T-helper 2 cell (primary cell): ENCODE measurements at places on chromosomes 3 and 15.

DNA sequence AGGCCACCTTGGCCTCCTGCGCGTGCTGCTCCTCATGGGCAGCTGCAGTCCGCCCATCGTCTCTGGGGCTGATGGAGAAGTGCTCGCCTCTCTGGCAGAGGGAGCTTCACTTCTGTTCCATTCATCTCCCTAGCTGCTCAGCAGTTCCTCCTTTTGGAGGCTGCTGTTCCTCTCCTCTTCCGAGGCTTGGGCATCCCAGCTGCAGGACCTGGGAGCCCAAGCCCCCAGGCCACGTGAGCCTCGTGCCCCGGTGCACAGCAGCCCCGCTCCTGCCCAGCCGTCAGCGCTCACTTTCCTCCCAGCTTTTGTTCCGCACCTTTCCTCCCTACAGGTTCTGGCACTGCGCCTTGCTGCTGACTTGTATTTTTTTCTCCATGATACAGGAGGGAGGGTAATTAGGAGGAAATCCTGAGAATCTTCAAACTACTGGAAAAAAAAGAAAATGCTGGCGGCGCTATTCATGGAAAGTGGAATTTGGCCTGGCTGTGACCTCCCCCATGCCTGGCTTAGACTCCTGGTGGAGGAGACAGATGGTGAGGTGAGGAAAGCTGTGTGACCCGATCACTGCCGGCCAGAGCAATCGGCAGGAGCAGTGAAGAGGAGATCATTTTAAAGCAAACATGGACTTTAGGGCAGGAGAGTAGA is 210.1 kb downstream of the CHST2 start:
- no peak for DNase-seq

GRCh38 chr15:63600001-63600615 is 2.9 kb downstream of the FBXL22 start:
- DNase-seq, result peak; percentile 4

DNA sequence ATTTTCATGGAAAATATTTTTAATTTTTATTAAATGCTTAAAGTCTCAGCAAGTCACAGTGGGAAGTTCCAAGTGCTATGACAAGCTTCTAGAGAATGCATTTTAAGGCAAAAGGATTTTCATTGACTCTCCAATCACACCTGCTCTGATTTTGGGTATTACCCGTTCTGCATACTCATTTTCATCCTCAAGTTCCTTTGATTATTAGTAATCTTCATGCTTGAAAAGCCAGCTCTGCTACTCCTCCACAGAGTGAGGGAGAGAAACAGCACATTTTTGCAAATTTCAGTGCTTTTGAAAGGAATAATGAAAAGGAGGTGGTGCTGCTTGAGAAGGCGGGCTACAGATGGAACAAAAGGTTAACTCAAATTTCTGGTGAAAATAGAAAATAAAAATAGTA is 450.7 kb downstream of the NSUN3 start:
- DNase-seq, result no peak

- no peak for DNase-seq
Measured at GRCh38 chr3:122767540-122768372, 25.9 kb downstream of the HSPBAP1 start.

DNA sequence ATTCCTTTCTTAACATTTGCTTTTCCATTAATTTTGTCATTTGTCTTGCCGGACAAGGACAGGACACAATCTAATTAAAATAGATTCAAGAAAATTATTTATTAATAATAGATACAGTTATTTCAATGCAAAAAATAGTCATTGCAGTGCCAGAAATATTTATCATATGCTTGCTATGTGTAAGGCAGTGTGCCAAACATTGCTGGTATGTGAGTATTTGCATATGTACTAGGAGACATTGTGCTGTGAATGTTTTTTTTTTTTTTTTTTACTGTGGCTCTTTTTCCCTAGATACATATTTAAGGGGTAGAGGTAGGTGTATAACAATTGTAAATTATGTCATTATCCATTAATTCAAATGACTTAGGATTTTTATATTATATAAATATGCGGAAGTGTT is 23.3 kb downstream of the SPRED1 start:
- no peak for DNase-seq

DNA sequence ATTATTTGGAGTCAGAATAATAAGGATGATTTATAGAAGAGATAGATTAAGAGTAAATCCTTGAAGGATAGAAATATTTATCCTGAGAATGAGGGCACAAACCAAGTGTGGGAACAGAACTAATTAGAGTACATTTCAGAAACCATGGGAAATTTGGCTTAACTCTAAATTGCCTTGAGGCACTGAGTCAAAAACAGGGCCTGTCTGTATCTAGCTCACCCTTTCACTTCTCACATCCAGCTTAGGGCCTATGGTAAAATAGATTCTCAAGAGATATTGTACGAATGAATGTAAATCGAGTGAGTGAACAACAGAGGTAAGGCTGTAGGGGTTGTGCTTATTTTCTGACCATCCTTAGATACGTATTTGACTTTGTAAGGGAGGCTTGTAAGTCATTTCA is 586.1 kb upstream of the DPPA4 start:
- DNase-seq, result no peak

GRCh38 chr3:101963902-101964362 is 114.6 kb downstream of the NFKBIZ start:
- no peak for DNase-seq

DNA sequence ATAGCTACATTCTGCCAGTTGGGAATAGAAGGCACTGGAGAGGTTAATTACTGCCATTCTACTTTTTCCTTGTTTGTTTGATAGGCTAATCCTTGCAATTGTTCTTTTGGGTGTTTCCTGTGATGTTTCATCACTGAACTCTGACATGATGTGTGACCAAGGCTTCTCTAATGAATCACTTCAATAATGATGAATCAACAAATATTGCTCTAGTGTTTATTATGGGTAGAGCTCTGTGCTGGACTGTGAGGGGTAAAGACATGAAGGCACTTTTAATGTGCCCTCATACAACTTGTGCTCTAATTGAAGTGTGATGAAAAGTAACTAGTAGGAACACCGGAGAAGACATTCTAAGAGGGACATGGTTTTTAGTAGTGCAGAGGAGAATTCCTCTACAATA is 233.6 kb downstream of the WDR72 start:
- no peak for DNase-seq

GRCh38 chr15:70512772-70513362 is 250.5 kb downstream of the UACA start:
- no peak for DNase-seq

DNA sequence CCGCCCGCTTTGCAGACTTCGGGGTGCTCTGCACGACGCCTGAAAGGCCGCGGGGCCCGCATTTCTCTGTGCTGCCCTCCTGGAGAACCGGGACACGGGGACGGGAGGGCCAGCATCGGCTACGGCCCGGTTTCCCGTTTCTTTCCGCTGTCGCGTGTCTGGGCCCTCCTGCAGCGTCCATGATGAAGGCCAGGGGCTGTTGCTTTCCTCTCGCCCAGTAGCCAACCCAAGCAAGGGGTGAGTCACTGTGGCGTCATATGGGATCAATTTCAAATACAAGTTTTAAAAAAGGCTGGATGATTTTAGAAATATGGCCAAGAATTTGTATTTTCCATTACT is 435 bp downstream of the SLC35G2 start:
- DNase-seq, result no peak

DNA sequence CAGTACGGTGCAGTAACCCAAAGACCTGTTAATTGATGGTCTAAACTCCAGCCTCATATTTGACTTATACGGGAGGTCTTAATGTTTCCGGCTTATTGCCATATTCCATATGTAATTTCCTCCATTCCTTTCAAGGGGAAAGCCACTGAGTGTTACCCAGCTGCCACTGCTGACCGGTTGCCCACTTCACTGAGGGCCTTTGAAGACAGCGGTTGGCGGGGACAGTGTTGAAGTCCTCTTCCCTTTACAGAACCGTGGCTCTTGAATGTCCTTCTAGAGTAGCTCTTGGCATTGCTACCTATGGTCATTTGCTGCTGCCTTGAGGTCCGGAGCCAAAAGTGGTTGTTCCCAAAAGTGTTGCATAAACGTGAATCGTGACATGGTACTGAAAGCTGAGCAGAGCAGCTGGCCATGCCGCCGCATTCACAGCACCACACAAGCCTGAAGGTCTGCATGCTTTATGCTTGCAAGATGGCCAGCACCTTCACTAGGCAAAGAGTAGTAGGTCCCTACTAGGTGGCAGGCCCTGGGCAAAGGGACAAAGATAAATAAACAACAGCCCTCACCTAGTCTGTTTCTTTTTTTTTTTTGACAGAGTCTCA is 51.7 kb upstream of the CTDSPL start:
- DNase-seq, result no peak

DNA sequence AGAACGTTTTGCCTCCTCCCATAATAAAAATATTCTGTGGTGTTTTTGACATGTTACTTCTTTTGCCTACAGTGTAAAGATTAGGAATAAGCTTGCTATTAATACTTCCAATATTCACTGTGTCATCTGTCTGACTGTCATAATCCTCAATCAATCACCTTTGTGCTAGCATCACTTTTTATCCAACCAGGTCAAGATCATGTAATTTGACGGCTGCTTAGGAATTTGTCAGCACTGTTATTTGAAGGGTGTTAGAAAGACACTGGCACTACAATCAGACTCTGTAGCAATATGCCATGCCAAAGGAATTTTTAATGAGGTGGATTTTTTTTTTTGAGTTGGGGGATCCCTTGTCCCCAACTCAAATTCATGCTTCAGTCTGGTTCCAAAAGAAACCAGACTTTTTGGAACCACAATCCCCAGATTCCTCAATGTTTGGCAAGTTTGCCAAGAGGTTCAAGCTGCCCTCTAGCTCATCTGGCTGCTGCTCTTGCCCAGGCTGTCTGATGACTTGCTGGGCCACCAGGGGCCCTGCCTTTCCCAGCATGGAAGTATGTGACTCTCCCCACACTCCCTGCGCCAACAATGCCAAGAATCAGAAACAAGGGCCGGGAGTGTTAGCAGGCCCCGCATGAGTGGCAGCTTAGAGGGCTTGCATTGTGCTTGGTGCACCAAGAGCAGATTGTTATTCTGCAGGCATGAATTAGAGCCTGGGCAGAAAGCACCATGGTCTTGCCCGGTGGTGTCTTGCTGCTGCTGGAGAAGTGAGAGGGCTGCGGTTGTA is 58.6 kb upstream of the TSC22D2 start:
- no peak for DNase-seq

DNA sequence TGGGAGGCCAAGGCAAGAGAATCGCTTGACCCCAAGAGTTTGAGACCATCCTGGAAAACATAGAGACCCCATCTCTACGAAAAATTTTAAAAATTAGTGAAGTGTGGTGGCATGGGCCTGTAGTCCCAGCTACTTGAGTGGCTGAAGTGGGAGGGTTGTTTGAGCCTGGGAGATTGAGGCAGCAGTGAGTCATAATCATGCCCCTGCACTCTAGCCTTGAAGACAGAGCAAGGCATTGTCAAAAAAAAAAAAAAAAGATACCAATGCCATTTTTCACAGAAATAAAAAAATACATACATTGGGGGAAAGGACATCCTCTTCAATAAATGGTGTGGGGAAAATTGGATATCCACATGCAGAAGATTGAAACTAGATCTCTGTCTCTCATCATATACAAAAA is 74.6 kb downstream of the CERS3 start:
- DNase-seq, result no peak

DNA sequence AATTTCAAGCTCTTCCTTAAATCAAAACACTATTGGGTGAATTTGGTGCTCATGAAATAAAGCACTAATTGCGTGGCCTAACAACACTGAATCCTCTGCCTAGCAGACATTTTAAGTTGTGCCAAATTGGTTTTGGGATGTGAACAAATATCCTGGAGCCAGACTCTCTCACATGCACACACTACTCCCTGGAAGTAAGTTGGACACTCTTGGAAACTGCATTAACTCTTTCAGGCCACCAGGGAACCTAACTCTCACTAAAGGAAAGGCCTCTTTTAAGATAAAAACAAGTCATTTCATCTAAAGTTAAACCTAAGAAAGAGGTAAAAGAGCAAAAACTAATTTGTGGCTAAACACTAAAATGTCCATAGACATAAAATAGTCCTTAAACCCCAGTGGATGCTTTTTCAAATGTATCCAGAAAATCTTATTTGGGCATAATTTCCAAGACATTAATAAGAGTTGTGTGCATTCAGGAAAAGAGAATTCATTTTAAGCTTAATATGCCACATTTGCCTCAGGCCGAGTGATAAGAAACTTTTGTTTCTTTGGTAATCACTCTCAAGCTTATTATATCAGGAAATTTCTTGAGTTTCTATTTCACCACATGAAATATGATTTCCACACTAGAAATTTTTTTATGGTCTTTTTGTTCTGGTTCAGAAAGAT is 61.8 kb downstream of the ZBTB20 start:
- no peak for DNase-seq

GRCh38 chr15:84987949-84988624 is 6.4 kb downstream of the PDE8A start:
- no peak for DNase-seq

- no peak for DNase-seq
Measured at GRCh38 chr15:68775671-68776476, 44.8 kb downstream of the ANP32A start.

DNA sequence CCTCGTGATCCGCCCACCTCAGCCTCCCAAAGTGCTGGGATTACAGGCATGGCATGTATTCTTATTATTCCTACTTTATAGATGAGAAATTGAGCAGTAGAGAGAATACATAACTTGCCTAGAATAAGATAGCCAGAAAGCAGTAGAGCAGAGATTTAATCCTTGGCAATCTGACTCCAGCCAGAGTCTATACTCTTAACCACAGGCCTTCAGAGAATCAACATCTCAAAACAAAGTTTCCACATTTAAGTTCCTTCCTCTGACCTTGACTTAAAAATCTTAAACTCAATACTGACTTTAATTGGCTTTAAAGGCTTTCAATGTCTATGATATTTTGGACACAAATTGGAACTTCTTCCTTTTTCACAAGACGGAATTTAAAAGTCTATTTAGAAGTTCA is 37.1 kb downstream of the ZNF106 start:
- no peak for DNase-seq

GRCh38 chr3:184323696-184324095 is 9.3 kb downstream of the EIF4G1 start:
- no peak for DNase-seq

- no peak for DNase-seq
Measured at GRCh38 chr3:14539742-14540491, at the start of gene GRIP2. Gene GRIP2 (minus strand): TSS chr3:14540342. CDS start chr3:14540308, 34 bp downstream.

DNA sequence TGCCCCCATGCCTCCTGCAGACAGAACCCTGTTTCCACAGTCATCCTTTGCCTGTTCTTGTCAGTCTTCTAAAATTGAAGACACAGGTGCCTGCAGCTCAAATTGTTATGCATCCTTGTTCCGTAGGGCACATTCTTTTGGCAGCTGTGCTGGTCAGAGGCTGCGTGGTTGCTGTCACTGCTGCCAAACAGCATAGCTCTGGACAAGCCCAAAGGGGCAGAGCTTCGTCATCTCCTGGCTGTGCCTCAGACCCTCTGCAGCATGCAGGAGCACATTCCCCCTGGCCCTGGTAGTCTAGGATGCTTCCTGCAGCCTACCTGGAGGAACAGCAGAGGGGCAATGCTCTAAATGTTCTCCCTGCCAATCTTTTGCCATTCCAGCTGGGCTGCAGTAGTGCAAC is 2.1 kb upstream of the FBXL22 start:
- DNase-seq, result no peak

- no peak for DNase-seq
Measured at GRCh38 chr3:58539626-58540025, 2.6 kb upstream of the ACOX2 start.
